ENCODE measurements at places on chromosomes 2 and 18.

GRCh38 chr2:32678825-32679224 lies 51.0 kb downstream of the TTC27 start:
- no peak for DNase-seq

DNA sequence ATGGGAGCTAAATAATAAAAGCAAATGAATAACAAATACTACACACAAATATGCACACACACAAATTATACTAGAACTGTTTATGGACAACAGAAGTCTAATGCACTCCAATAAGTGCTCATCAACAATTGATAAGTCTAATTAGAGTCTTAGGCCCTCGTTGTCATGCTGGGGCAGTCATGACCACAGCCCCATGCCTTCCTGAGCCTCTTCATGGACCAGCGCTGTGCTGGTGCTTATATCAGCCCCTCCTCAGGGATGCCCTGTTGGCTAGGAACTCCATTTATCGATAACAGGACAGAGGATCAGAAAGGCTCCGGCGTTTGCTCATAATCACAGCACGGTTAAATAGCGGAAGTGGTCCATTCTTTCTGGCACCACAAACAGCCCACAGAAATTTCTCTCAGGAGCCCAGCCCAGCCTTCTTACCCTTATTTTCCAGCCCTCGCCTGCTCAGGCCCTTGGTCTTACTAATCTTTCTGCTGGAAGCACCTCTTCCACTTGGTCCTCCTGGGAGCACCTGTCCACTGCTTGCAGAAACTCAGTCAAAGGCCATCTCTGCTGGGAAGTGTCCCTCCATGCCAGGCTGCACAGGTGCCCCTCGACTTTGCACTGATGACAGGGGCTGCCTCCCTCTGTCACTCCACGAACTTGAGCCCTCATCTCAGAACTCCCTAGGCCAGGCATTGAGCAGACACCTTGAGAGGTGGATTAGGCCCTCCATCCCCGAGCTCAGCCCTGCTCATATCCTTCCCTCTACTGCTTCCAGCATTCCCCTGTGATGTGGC lies 500.2 kb upstream of the HS6ST1 start:
- DNase-seq = no peak

DNA sequence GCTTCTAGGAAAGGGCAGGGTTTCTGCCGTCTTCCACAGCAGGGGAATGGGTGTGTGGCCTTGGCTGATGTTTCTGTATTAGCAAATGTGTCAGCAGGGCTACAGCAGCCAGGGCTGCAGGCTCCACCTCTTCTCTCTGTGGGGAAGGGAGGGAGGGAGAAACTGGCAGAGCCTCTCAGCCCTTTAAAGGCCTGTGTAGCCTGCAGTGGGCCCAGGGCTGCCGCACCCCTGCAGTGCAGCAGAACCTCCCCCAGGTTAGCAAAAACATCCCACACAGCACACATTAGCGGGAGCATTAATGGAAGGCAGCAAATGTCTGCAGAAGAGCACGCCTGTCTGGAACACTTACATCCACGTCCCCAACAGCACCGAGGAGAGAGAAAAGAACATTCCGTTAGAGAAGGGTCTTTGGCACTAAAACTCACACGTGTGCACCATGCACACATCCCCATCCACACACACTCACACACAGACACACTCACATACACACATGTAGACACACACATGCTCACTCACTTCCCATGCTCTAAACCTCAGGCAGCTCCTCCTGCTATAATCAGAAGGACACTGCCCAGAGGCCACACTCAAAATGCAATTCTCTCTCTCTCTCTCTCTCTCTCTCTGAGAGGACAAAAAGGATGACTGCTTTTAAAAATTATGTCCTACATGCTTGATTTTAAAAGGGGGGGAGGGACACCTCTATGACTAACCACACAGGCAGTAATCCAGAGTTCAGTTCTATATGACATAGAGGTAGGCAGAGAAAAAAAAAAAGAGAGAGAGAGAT lies 24.1 kb downstream of the MRPL35 start:
- DNase-seq = peak; percentile 13

- DNase-seq = no peak
Observed at GRCh38 chr2:161371869-161372268, 44.2 kb upstream of the TBR1 start.

DNA sequence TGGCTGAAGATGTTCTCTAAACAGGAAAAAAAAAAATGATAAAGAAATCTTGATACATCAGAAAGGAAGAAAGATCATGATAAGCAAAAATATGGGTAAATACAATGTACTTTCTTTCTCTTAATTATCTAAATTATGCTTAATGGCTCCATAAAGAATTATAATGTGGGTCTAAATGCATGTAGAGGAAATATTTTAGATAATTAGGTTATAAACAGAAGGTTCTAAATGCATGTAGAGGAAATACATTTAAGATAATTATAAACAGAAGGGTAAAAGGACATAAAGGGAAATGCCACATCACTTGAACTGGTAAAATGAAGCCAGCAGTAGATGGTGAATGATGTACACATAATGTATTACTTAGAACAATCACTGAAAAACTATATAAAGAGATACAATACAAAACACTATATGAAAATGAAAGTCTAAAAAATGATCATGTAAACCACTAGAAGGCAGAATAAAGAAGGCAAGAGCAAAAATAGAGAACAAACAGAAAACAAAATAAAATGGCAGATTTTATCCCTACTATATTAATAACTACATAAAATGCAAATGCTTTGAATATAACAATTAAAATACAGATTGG lies 308.4 kb upstream of the CDH2 start:
- no peak for DNase-seq

DNA sequence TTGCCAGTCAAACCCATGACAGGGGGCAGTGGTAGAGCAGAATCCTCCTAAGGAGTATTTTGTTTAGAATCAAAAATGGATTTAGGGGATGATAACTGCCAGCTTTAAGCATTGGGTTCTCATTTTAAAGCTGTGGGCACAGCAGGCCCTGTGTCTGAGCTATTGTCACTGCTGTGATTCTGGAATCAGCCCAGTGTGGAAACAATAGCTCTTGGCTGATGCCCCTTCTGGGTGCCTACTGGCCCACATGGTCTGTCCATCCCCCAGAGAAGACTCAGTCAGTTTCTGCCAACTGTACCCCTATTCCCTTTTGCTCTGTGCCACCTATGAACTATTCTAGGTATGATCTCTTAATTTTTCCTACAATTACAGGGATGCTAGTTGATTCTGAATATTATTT lies 91.7 kb upstream of the LRRTM1 start:
- DNase-seq = no peak

DNA sequence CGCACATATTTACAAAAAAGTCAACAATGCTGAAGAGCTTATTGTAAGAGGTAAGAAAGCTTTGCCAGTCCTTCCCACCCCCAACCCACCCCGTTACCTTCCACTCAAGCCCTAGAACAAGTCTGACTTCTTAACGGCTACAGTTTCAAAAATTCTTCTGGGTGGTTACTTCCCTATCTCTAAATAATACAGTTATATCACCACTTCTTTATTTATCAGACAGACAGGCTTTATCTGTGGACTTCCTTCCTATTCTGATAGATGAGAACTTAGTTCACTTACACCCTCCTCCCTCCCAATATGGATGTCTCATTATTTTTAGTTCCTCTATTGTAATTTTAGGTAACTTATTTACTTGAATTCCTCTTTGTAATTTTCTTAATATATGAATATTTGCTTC lies 26.7 kb upstream of the ACTR3 start:
- DNase-seq = peak; percentile 82

DNA sequence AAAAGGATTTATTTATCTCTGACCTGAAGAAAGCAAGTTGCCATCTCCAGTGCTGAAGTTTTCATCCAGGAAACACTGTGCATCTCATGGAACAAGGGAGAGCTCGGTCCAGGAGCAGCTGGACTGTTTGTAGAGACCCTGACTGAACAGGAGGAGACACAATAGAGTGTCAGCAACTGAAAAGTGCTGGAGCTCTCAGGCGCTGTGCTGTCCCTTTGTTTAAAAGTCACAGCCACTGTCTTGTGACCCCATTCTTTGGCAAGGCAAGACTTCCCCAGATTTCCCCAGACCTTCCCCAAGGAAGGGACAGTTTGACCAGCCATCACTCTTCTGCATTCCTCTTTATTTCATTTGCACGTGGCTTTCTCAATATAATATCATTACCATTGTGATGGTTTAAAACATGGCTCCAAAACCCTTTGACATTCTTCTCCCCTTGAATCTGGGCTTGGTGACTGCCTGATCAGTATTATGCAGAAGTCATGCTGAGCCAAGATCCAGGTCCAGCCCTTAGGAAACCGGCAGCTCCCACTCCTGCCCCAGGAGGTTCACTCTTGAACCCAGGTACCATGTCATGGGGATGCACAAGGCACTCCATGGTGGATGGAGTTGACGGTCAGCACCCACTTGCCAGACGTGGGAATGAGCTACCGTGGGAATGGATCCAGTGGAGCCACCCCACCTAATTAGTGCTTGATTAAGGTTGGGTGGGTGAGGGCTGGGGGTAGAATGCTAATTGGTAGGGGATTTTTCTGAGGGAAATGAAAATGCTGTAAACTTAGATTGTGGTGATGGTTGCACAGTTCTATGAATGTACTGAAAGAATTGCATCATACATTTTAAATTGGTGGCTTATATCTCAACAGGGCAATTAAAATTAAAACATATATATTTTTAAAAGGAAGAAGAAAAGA lies 497.9 kb upstream of the RAB6C start:
- no peak for DNase-seq

DNA sequence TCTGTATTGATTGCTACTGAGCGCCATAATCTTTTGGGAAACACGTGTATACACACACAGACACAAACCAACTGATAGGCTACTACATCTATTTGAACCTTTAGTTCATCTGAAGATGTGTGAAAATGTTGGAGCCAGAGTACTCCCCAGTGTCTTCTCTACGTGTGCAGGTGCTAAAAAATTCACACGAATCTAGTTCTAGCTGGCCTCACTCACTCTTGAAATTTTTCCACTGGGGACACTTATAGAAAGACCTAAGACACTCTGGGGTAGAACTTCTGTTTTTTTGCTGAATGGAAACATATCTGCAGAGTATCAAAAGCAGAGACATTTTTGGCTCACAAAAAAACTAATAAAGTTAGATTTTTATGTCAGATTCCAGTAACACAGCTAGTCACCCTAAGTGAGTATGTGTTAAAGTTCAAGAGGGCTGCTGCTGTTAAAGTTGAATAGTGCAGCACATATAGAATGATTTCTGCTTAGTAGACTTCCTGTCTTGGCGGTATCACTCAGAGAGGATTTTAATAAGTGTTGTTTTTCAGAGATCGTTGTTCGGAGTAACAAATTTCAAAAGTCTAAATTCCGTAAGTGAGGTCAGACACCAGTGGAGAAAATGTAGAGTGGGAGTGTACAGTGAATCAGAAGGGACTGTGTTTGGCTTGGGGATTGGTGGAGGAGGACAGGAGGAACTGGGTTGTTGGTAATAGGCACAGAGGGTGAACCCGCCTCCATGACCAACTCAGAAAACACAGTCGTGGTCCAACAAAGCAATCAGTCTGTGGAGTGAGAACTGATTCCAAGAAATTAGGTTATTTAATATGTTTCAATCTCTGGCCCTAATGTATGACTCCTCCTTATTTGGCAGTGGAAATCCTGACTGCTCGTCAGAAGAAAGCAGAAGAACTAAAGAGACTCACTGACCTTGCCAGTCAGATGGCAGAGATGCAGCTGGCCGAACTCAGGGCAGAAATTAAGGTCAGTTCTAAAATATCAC lies 43.1 kb downstream of the KCTD18 start:
- no peak for DNase-seq

DNA sequence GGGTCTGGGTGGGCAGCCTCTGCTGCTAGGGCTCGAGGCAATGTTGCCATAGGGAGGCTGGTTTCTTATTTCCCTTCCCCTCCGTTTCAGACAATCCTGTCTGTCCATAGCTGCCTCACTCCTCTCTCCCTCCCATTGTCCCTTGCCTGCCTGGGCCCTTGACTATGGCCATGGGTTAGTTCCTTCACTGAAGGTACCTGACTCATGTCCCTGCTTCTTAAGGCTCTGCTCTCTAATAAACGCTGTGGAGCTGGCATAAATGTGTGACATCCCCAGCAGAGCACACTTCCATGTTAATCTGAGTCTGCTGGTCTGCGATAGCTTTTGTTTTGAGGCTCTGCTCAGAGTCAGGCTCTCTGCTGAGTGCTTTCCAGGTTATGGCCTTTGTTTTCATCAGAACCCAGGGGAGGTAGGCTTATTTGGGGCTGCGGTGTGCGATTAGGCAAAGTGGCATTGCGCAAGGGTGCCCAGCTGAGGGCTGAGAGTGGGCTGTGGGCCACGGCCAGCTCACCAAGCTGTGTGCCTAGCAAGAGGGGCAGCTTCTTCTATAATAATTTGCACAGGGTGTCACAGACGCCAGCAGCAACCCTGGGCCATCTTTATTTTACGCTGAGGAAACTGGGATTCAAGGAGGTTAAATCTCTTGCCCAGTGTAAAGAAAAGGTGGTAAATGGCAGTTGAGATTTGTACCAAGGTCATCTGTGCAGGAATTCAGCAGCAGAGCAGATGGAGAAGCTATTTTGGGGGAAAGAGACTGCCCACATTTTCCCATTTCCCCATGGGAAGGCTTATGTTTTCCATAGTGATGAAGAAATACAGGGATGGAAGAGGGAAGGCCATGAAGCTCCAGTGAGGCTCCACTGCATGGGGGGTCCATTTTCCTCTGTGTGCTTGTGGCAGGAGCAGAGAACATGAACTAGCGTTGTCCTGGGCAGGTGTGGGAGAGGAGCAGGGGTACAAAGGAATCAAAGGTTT lies 25.6 kb downstream of the MRPL33 start:
- DNase-seq = peak; percentile 80

GRCh38 chr2:191245869-191246531 lies 796 bp downstream of the MYO1B start:
- no peak for DNase-seq

- no peak for DNase-seq
Observed at GRCh38 chr18:27075828-27076227, 109.3 kb downstream of the CHST9 start.

GRCh38 chr2:241763551-241764274 lies 12.9 kb upstream of the GAL3ST2 start:
- no peak for DNase-seq

DNA sequence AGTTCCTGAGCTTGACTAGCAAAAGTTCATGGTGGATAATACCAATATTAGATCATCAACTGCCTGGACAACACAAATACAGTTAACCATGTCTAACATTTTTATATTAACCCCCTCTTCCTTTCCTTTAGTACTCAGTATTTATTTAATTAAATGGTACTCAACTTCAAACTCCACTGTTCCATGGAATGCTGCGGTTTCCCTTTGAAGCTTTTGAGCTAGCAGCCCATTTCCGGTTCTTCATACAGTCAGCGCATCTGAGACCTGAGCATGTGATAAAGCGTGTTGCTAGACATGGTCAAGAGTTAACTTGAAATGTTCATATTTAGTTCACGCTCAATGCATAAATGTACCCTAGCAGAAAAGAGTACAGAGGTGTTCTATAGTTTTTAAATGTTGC lies 278.4 kb downstream of the ALPK2 start:
- no peak for DNase-seq

- DNase-seq = no peak
Observed at GRCh38 chr2:31397094-31397493, 17.4 kb downstream of the XDH start.

- DNase-seq = peak; percentile 83
Observed at GRCh38 chr2:42092084-42092996, 44.5 kb downstream of the PKDCC start.

Data from suppressor macrophage (primary cell).